ENCODE measurements at places on chromosomes 16 and 17.
A peak's percentile ranks its signal among the peaks of the same experiment; 100 is the strongest.

GRCh38 chr16:10579965-10580882 lies at the start of gene EMP2:
EMP2 (minus strand) TSS chr16:10580598; CDS start chr16:10547617, 32,981 bp downstream.
- no peak for DNase-seq

DNA sequence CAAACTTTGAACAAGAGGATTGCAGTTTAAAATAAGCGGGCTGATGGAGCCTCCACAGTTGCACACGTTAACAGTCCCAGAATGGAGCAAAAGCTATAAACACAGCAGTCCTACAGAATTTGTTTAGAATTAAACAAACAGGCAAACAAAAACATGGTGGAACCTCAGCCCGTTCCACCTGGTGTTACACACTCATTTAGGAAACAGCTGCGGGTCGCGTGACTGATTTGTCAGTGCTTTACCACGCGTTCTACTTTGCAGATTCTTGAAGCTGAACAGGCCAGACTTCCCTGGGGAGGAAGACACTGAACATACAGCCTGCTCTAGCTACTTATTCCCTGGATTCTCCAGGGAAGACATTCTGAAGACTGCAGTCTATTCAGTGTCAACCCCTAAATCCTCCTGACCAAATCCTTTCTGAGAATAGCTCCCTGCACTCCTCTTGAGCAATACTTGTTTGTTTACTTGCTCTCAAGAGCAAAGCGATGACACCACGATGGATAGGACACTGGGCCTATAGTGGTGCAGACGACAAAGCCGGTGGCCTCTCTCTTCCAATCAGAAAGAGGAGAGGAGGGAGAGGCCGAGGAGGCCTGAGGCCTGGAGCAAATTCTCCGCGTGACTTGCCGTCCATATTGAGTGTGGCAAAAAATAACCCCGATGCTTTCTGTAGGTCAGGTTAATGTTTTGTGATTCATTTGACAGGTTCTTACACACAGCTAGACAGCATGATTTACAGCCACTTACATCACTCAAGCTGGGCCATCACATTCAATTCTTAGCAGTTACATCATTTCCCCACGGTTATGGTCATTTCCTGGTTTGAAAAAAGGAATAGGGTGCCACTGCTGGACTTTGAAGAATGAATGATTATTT lies 4.0 kb upstream of the MAP1LC3B start:
- DNase-seq: peak; percentile 91

DNA sequence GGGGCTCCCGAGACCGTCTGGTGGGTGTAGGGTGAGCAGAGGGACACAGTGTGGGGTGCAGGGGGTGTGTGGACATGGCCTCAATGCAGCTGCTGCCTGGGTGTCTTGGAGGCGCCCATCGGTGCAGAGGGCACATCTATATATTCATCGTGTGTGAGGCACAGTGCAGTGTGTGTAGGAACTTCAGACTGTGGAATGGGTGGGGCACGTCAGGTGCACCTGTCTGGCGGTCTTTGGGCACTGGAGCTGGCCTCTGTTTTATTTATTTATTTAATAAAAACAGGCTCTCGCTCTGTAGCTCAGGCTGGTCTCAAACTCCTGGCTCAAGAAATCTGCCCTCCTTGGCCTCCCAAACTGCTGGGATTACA lies 16.8 kb downstream of the LASP1 start:
- DNase-seq: no peak

DNA sequence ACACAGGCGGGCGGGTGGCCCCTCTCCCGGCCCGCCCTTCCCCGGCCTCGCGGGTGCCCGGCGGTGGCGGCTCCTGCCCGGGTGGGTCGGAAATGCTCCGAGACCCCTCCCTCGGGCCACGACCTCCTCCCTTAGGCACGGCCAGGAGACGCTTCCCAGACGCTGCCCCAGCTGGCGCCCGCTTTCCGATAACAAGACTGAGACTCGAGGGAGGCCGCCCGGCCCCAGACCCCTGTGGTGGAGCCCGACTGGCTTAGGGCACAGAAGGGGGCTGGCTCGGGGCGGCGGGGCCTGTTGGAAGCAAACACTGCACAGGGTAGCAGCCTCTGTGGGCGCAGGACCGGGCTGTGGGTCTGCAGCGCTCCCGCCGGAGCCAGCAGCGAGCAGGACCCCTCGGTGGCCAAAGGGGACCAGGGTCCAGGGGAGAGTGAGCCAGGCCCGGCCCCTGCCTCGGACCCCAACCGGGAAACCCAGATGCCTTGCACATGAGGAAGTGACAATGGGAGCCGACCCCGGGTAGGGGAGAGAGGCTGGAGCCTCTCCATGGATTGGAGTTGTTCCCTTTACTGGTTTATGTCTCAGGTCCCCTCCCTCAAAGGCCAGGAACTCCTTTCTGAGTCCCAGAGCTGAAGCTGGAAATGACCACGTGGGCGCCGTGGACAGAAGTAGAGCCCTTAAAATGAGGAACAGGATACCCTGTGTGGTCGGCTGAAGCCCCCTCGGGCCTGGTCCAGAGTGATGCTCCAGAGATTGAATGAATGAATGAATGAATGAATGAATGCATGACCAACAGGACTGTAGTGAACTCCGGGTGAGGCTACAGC lies 19.8 kb upstream of the ADCY7 start:
- no peak for DNase-seq

DNA sequence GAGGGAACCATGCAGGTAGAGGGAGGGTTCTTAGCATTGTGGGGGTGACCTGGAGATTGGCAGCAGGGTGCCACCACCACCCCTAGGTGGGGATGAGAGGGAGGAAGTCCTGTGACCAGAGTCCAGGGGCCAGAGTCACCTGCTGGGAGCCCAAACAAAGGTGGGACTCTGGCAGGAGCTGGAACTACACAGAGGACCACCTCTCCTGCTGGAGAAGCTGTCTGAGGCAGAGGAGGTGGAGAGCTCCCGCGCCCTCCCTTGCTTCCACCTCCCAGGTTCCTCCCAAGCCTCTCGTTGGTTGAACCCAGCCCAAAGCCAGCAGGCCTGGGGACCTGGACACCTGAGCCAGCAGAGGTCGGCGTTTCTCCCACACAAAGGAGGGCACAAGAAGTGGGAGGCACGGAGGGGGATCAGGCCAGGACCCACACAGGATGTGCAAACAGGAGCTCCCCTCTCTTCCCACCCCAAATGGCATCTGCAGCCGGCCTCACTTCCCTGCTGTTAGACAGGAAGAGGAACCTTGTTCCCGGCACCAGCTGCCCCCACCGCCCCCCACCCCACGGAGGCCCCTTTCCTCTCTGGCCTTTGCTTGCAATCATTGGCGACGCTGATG lies 154.6 kb downstream of the SEC14L1 start:
- no peak for DNase-seq

- DNase-seq: no peak
These were observed 165.3 kb downstream of the SLC39A11 start for GRCh38 chr17:72927146-72927545.

GRCh38 chr16:19861811-19862327 lies 22.8 kb downstream of the GPRC5B start:
- no peak for DNase-seq

GRCh38 chr17:16443511-16444257 lies 28.3 kb downstream of the TRPV2 start:
- no peak for DNase-seq

- no peak for DNase-seq
These were observed 28.7 kb downstream of the SOX8 start for GRCh38 chr16:1010251-1010650.

DNA sequence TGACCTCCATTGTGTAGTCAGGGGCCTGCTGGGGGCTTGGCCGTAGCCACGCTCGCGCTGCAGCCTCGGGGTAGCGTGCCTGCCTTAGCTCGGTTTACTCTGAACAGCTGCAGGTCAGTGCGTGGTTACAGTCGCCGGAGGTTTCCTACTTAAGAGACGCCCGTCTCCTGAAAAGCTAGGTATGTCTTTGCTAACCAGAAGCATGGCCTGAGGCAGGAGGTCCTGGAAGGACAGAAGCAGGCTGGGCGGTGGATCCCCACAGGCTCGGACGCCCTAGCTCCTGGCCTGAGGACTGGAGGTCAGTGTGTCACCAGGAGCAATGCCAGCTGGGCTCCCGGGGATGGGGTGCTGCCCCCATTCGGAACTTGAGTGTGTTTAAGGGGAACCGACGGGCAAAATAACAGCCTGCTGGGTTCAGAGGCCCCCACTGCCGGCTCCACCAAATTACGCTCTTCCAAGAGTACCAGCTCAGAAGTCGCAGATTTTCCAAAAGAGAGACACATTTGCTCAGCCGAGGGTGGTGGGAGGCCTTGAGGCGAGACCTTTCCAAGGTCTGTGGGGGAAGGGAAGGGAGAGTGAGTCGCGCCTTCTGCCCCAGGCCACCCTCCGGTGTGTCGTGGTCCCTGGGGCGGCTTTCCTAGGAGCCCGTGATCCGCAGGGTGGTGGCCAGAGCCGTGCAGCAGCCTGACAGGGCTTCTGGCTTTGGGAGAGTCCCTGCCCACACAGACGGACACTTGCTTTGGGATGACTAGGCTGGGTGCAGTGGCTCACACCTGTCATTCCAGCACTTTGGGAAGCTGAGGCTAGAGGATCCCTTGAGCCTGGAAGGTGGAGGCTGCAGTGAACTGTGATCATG lies 3.9 kb upstream of the GNG13 start:
- no peak for DNase-seq

- no peak for DNase-seq
These were observed 5.2 kb upstream of the CDC42EP4 start for GRCh38 chr17:73316919-73317505.

GRCh38 chr17:292016-292415 lies 60.6 kb downstream of the RPH3AL start:
- DNase-seq: no peak

GRCh38 chr17:77365584-77366186 lies 224.9 kb downstream of the SEC14L1 start:
- DNase-seq: no peak

- DNase-seq: no peak
These were observed 26.0 kb downstream of the PLD6 start for GRCh38 chr17:17180141-17180603.

GRCh38 chr17:5035315-5035714 lies at the start of gene SLC52A1:
SLC52A1 (minus strand) TSS chr17:5035426; CDS start chr17:5034606, 820 bp downstream.
- no peak for DNase-seq

Data from keratinocyte (primary cell).